Stimulated activated memory B cell treated with anti-CD40 and anti-IgM and Interleukin-4, amounts not matched to agents 10 μg/mL and 1 μg/mL and 100 μg/mL, for 72 hours (primary cell): ENCODE measurements at places on chromosomes 7 and 10.

- ATAC-seq = no peak
These were observed 661.2 kb upstream of the GALNT17 start for GRCh38 chr7:70470746-70471145.

- peak; percentile 34 for ATAC-seq
These were observed 5.5 kb downstream of the ELOVL3 start for GRCh38 chr10:102231357-102232318.

DNA sequence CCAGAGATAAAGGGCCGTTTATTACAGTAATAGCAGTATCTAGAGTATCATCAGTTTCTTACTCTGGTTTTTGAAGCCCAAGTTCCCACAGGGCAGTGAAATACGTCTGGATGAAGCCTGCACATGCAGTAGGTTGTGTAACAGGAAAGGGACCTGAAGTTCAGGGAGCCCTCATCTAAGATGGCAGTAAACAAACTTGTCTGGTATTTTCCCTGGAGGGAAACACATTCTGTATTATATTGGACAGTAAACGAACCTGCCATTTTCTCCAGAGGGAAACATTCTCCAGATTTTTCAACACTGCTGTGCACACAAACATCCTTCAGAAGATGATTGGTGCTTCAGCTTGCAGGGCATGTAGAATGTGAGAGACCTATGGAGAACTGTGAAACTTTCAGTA lies 189.9 kb downstream of the TFEC start:
- ATAC-seq = no peak

GRCh38 chr10:112148331-112148730 lies 35.2 kb downstream of the GPAM start:
- no peak for ATAC-seq

GRCh38 chr7:101916041-101916800 lies 98.8 kb downstream of the CUX1 start:
- no peak for ATAC-seq

DNA sequence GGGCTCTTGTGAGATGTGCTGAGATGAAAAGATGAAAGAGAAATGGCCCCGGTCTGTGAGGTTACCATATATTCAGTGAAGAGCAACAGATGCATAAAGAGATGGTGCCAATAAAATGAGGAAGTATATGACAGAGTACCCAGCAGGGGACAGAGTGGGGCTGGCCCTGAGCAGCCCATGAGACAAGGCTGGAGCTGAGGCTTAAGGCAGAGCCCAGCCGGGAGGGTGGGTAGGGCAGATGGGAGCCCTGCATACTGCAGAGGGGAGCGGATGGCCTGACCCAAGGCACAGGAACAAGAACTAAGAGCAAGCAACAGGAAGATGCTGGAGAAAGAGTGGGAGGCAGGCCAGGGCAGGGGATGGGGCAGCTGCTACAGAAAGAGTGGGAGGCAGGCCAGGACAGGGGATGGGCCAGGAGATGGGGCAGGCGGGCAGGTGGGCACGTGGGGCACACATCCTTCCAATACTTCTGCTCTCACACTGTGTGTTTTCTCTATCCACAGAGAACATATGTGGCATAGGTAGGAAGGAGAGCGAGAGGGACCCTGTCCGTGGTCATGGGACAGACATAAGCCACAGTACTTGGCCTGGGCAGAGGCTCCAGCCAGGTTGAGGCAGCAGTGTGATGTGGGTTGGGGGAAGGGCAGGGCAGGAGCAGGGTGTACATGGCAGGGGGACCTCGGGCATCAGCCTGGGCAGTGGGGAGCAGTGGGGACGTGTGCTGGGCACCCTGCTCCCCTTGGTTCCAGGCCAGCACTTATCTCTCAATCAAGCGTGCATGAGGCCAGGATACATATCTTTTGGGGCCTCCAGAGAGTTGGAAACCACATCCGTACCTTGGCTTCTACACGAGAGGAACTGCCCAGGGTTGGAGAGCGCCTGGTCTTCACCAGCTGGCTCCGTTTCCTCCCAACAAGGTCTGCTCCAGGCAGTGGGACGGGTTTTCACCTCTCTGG lies 91.6 kb upstream of the IKZF1 start:
- peak; percentile 79 for ATAC-seq

GRCh38 chr10:19947215-19947614 lies 131.0 kb downstream of the PLXDC2 start:
- no peak for ATAC-seq

GRCh38 chr10:133445751-133446708 lies 7.7 kb upstream of the SCART1 start:
- peak; percentile 73 for ATAC-seq

DNA sequence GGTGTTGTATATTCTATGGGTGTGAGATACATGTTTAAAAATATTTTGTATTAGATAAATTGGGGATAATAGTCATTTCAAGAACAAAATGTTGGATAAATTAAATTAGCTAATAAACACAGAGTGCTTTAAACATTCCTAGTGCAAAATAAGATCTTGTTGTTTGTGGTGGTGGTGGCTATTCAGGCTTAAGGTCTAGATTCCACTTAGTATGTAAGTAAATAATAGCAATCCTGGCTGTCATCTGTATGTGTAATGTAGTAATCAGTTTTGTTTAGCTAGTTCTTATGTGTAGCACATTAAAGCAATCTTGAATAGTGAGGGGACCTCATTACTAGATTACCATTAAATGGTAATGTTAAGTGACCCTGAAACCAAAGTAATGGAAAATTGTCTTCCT lies 48.7 kb downstream of the KAT6B start:
- ATAC-seq = no peak

- no peak for ATAC-seq
These were observed 170.9 kb upstream of the ASAH2 start for GRCh38 chr10:50422259-50422658.

GRCh38 chr10:60537697-60538096 lies 148.0 kb upstream of the ANK3 start:
- ATAC-seq = no peak

GRCh38 chr10:27276581-27276980 lies 36.0 kb upstream of the ACBD5 start:
- ATAC-seq = no peak

DNA sequence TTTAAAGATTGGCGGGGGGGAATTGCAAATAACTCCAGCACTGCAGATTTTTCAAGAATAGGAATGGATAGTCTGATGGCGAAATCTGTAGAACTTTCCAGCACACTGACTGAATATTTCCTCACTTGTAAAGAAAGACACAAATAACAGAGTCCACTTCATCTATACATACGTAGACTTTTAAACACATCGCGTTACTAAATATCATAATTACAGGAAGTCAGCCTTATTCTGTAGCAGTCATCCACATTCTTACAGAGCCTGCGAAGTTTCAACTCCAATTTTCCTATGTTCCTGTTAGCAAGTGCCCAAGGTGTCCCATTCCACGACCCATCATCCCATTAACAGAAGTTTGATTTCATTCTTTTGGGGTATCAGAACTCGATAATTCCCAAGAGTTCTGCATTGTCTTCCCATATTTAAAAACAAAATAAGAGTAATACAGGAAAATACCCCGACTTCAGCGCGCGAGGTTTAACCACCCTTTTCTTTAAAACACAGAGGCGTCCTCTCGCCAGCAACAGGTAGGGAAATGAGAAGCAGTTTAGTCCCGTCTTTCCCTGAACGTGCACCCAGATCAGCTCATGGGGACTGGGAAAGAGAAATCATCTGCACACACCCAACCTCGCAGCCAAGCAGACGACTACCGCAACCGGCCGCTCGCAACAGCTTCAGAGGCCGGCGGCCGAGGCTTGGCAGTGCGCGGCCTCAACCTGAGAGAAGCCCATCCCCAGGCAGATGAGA lies 880 bp downstream of the HERC4 start:
- no peak for ATAC-seq

DNA sequence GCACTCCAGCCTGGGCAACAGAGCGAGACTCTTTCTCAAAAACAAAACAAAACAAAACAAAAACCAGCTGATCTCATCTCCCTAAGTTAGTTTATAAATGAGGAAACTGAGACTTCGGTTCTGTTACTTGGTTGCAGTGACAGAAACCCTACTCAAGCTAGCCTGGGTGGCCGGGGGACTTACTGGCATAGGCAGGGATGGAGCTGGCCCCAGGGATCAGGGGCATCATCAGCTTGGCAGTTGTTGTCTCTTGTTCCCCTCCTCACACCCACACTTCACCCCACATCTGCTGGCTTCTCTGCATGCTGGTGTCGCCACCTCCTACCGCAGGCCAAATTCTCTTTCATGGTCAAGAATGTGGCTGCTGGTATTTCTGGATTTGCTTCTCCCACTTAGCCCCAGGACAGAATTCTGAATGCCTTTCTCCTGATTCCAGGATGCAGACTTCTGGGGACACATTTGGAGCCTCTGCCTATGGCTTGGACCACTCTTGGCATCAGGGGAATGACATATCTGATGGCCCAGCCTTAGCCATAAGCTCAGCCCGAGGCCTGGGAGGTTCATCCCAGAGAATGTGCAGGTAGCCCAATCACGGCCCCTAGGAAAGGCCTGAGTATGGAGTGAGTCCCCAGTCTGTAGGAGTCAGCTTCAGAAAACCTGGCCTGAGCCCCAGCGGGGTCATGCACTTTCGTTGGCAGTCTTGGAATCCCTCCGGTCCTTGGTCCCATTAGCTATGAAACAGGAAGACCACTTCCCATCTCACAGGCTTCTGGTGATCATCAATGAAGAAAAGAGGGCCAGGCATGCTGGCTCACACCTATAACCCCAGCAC lies 41.6 kb upstream of the CTBP2 start:
- no peak for ATAC-seq

DNA sequence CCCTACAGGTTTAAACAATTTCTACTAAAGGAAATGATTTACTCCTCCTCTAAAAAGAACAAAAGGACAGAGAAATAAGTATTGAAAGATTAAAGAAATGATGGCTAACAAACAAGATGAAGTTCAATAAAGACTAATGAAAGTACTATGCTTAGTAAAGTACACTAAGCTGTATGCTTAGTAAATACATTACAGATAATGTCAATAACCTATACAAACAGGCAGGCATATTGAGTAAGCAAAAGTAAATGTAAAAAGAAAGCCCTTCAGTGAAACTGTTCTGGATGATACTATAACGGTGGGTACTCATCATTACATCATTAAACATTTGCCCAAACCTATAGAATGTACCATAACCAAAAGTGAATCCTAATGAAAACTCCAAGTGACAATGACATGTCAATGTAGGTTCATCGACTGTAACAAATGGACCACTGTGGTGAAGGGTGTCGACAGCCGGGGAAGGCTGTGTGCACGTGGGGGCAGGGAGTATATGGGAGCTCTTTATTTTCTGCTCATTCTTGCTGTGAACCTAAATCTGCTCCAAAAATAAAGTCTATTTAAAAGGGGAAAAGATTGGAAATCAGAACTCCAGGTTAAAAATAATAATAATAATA lies 34.0 kb downstream of the CYTH3 start:
- no peak for ATAC-seq

- ATAC-seq = no peak
These were observed 84.7 kb downstream of the MMRN2 start for GRCh38 chr10:86872757-86873156.

GRCh38 chr7:2530071-2530987 lies 10.8 kb downstream of the LFNG start:
- peak; percentile 76 for ATAC-seq

DNA sequence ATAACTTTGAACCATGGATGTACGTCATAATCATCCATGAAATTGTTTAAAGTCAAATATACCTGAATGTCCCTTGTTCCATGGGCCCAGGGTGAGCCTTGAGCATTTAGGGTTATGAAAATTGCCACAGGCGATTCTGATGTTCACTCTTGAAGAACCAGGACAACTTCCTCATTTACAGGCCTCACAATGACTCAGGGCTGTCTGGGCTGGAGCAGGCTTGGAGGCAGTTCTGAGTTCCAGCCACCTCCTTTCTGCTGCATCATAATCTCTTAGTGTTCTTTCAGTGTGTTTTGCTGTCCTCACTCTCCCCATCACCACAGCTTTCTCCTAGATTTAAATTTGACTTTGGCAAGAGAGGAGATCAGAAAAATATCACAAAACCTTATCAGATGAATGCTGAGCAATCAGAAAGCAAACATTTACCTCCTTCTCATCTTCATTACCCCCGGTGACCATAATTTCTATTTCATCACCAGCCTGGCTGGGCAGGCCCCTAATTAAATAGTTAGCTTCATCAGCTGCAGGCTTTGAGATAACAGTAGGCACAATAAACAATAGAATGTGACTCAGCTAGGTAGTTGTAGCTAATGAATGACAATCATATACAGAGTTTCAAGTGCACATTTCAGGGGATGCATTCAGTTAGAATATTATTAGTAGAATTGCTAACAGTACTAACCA lies 571.0 kb downstream of the SH2D4B start:
- ATAC-seq = peak; percentile 55

- no peak for ATAC-seq
These were observed 627.7 kb upstream of the GALNT17 start for GRCh38 chr7:70504254-70504653.

DNA sequence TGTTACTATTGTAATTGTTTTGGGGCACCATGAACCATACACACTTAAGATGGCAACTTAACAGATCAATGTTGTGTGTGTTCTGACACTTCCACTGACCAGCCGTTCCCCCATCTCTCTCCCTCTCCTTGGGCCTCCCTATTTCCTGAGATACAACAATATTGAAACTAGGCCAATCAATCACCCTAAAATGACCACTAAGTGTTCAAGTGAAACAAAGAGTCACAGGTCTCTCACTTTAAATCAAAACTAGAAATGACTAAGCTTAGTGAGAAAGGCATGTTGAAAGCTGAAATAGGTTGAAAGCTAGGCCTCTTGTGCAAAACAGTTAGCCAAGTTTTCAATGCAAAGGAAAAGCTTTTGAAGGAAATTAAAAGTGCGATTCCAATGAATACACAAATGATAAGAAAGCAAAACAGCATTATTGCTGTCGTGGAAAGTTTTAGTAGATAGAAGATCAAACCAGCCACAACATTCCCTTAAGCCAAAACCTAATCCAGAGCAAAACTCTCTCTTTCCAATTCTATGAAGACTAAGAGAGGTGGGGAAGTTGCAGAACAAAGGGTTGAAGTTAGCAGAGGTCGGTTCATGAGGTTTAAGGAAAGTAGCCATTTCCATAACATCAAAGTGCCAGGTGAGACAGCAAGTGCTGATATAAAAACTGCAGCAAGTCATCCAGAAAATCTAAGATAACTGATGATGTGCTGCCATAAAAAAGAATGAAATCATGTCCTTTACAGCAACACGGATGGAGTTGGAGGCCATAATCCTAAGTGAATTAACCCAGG lies 90.6 kb downstream of the MTPN start:
- ATAC-seq = no peak

DNA sequence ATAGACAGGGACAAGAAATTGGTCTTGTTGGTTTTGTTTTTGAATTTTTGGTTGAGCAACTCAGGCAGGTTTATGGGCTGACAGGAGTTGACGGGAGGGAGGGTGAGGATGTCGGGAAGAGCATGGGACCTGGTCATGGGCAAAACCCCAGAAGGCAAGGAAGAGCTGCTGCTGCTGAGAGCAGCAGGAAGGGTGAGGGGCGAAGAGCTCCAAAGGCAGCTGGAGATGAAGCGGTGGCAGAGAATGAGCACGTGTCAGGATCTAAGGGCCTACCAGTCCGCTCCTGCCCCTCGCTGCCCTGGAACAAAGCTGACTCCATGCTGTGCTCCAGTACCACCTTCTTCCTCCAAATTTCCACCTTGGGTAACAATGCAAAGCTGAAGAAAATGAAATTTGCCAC lies 84.3 kb downstream of the ARHGAP22 start:
- no peak for ATAC-seq

- no peak for ATAC-seq
These were observed 82.8 kb upstream of the C7orf33 start for GRCh38 chr7:148507787-148508186.

- no peak for ATAC-seq
These were observed 87.1 kb downstream of the ITIH5 start for GRCh38 chr10:7579681-7580080.

GRCh38 chr10:119166564-119166963 lies 1.1 kb upstream of the SFXN4 start:
- no peak for ATAC-seq
